Natural killer cell treated with Interleukin-12 subunit alpha and Interleukin-12 subunit beta and Interleukin-15 and Interleukin-18, amount 100 ng/mL, for 72 hours (primary cell): ENCODE measurements at places on chromosomes 6 and 20.

GRCh38 chr6:25013246-25013645 is 77.5 kb upstream of the RIPOR2 start:
- no peak for DNase-seq

- no peak for DNase-seq
Measured at GRCh38 chr6:117960877-117961276, 53.8 kb downstream of the SLC35F1 start.

- DNase-seq: no peak
Measured at GRCh38 chr6:35170166-35170565, 29.0 kb upstream of the TCP11 start.

- no peak for DNase-seq
Measured at GRCh38 chr6:111844376-111844775, 28.9 kb downstream of the FYN start.

- no peak for DNase-seq
Measured at GRCh38 chr20:375265-375889, 5.2 kb upstream of the TRIB3 start.

- no peak for DNase-seq
Measured at GRCh38 chr6:18053555-18054445, 66.4 kb upstream of the KIF13A start.

DNA sequence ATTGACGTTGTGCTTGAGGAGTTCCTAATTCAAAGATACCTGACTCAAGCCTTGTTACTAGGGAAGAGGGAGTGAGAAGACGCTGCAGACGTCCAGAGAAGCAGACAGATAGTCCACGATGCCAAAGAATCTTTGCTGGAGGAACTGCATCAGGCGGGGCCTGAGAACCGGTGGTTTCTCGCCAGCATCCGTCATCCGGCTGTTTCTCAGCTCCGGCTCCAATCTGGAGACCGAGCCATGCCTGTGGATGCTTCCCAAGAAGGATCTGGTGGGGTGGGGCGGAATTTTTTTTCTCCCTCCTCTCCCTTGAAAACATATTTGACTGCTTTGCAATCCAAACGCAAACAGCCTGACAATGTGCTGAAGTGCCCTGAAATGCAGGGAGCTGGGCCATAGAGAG is 125.8 kb upstream of the SRSF6 start:
- DNase-seq: no peak

DNA sequence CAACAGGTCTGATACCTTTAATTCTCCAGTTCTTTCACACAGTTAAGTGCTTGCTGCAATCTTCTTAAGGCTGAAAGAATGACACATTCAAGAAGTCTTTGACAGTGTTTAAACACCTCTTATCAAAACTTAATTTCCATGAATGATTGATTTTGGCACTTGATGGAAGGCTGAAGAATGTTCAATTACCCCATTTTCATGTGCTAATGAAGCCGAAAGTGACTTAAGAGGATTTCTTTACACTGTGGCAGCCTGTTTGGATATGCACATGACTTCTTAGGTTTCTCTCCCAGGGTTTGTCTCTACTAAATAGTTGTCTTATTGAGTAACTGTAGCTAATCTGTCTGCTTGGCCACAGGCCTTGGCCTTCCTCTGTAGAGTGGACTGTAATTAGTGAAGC is 81.1 kb upstream of the PRDM1 start:
- DNase-seq: no peak
